ENCODE measurements at places on chromosomes 7 and 10.

- DNase-seq: no peak
These were observed 232.4 kb downstream of the ELMO1 start for GRCh38 chr7:37216156-37216852.

DNA sequence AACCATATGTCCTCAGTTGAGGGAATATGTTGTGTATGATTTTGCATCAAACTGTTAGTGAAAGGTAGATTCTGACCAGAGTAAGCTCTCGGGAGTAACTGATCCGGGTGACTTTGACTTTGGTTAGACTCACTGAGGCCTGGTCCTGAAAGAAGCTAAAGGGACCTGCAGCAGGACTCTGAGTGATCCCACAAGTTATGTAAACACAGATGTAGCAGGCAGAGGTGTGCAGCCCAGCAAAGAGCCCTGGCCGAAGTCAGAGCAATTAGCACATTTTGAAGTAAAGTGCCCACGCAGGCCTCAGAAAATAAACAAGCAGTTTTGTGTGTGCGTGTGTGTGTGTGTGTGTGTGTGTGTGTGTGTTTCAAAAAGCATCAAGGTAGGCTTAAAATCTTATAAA is 245.6 kb upstream of the FERD3L start:
- no peak for DNase-seq

- DNase-seq: no peak
These were observed 470.7 kb downstream of the DNAJB6 start for GRCh38 chr7:157807510-157807909.

- no peak for DNase-seq
These were observed 8.2 kb upstream of the CLEC2L start for GRCh38 chr7:139515266-139515665.

- DNase-seq: no peak
These were observed 155.7 kb downstream of the JAZF1 start for GRCh38 chr7:28024786-28025334.

- DNase-seq: no peak
These were observed 13.2 kb upstream of the GDF10 start for GRCh38 chr10:47286591-47287315.

GRCh38 chr10:17662193-17663138 is 18.5 kb downstream of the STAM start:
- DNase-seq: no peak

DNA sequence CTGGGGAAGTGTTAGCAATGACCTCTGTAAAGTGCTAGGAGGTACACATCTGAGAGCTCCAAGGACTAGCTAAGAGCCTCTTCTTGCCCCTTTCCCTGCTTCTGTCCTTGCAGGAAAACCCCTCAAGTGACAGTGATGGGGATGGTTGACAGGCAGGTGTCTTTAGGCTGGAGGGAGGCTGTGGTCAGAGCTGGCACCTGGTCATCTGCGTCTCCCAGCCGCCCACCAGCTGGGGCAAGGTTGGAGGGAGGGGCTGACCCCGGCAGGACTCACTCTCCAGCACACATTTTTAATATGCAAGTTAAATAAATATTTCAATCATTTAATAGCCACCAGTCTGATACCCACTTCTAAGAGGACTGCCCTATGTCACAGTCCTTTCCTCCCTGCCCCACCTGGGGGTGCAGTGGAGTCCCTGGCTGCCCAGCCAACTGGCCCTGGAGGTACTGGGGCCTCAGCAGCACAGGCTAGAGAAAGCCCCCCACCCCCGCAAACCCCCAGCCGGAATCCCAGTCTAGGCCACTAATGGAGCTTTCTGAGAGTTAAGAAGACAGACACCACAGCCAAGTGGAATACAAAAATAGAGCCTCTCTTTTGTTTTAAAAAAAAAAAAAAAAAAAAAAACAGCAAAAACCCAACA is 6.3 kb downstream of the FGF8 start:
- DNase-seq: no peak

DNA sequence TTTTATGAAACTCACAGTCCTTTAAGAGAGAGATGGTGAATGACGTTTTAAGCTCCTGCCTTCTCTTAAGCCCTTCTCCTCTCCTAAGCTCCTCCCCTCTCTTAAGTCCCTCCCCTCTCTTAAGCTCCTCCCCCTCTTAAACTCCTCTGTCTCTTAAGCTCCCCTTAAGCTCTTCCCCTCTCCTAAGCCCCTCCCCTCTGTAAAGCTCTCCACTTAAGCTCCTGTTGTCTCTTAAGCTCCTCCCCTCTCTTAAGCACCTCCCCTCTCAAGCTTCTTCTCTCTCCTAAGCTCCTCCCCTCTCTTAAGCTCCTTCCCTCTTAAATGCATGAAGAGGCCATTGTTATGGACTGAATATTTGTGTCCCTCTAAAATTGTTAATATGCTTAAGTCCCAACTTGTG is 1180.6 kb upstream of the AUTS2 start:
- no peak for DNase-seq

- no peak for DNase-seq
These were observed 63.1 kb downstream of the ZNRF2 start for GRCh38 chr7:30347226-30348082.

DNA sequence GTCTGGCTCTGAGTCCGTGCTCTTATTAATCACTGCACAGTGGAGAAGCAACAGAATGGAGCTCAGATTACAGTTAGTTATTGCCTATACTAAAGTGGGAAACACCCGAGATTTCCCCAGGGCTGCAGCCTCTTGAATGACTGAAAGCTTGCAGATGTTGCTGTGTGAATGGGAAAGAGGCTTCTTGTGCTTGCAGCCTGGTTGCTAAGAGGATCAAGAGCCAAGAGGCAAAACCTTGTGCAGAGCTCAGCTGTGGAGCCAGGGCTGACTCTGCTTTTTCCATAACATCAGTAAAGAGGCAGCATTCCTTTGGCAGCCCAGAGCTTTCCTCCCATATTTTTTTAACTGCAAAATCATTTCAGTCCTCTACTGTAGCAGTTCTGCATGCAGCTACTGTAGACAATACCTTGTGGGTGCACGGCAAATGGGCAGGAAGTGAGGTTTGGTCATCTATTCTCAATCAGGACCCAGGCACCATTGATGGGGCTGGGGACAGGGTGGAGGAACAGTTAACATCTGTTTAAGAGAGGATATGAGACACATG is 86.5 kb downstream of the RALA start:
- DNase-seq: no peak

DNA sequence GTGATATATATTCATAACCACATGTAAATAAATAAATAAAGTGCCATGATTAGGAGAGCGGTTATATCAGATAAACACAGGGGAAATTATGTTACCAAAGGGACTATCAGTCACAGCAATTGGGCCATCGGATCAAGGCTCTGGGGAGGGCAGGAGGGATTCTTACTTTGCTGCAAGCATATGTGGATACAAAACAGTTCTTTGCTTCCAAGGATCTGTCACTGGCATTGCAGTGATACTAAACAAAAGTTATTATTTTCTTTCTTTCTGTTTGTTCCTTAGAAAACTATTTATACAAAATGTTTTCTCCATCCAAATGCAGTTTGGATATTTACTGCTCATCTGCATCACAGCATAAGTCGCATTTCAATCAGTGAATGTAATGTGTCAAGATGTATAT is 188.4 kb upstream of the MGMT start:
- no peak for DNase-seq

GRCh38 chr10:36624551-36625100 is 500.8 kb upstream of the ANKRD30A start:
- no peak for DNase-seq

DNA sequence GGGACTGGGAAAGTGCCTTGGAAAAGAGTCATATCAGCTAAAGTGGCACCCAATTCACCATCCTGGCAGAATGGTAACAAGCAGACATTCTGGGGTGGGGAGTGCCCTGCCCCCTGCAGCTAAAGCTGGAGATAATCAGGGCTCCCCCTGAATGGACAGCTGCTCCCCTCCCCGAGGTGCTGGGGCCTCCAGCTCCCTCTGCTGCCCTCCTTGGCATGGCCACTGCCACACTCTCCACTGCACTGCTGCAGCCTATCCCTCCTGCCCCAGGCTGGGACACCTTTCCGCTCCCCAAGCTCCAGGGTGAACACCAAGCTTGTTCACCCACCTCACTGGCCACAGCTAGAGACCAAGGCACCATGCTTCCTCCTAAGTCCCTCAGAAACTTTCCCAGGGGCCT is 9.8 kb upstream of the PARD3 start:
- DNase-seq: no peak

- DNase-seq: no peak
These were observed 15.6 kb downstream of the PWWP2B start for GRCh38 chr10:132412316-132413192.

DNA sequence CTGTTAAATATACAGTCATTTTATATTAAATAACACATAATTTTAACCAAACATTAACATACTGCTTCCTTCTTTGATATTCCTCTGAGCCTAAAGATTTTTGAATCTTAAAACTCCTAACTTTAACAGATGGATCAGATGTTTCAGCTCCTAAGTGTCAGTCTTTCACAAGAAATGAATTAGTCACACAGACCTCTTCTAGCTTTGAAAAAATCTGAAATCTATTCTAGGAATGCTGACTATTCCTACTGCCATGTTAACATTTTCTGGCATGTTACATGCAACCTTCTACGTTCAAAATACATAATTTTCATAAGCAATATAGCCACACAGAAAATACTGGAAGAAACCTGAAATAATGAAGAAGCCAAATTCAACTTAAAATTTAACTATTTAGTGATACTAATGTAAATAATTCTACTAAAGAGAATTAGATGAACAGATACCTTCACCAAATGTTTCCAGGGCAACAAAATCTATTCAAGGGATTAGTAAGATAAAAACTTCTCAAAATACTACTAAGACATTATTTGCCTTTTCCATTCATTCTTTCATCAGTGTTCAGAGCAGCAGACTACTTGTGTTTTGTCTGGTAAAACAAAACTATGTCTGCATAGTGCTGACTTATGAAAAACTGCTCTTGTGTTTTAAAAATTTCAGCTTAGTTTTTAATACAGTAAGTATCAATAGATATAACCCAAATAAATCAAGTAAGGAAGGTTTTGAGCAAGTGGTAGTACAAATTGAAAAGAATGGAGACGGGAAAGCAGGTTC is 9.2 kb downstream of the JMJD1C start:
- no peak for DNase-seq

- DNase-seq: no peak
These were observed 629.6 kb upstream of the DPP6 start for GRCh38 chr7:153422291-153423209.

- DNase-seq: no peak
These were observed 290.2 kb downstream of the KLF6 start for GRCh38 chr10:3494838-3495230.

DNA sequence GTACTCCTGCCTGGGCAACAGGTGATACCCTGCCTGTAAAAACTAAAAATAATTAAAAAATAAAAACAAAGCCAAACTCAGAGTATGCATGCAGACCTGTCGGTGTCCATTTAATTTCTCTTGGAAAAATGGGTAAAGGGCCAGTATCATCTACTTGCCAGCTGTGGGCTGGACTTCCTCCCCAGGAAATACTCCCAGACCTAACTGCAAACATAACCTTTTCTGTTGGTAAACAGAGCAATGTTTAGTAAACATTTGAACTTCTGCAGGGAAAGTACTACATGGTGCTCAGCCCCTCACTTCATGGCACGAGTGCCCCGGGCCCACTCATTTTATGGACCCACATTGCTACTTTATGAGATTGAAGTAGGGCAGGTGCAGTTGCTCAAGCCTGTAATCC is 10.2 kb upstream of the TMEM248 start:
- DNase-seq: no peak

DNA sequence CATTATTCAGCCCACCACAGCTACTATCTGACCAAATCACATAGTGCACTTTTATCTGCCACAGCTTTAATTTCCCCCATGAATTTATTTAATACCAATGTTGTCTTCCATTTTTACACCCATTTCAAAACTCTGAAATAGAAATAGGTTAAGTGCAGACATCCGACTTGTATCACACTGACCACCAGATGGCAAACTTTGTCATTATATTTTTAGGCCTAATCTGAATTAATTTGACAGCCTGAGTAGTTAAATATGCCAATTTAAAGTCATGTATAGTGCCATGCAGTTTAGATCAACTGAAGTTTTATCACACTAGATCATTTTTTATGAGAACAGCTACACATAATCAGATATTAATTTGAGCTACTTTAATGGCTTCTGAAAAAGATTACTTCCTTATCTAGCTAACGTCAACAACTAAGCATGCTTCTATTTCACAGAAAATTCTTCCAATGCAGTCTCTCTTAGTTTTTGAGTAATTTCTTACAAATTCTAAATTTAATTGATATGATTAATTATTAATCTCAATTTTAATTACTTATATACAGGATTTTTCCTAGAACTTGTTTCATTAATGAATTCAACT is 566.4 kb downstream of the GFRA1 start:
- no peak for DNase-seq

- DNase-seq: no peak
These were observed 4.3 kb upstream of the GDI2 start for GRCh38 chr10:5817322-5818047.

DNA sequence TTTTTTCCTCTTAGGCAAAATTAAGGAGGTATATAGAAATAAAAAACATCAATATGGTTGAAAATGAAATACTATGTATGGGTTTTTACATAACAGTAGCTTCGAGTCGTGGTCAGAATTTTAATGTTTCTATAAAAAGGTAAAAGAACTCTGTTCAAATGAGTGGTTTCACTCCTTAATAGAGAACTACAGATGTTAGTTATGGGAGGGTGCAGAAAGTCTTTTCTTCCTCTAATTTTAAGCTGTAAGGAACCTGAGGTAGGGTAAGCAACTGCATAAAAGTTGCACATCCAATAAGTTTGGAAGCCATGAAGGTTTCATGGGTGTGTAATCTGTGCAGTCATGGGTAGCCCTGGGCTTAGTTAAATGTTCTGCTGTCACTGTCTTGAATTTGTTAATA is 141.3 kb downstream of the SUGCT start:
- no peak for DNase-seq

GRCh38 chr7:107264723-107265122 is 95.9 kb downstream of the HBP1 start:
- DNase-seq: no peak

- DNase-seq: no peak
These were observed 245.7 kb downstream of the CCSER2 start for GRCh38 chr10:84574102-84574501.

DNA sequence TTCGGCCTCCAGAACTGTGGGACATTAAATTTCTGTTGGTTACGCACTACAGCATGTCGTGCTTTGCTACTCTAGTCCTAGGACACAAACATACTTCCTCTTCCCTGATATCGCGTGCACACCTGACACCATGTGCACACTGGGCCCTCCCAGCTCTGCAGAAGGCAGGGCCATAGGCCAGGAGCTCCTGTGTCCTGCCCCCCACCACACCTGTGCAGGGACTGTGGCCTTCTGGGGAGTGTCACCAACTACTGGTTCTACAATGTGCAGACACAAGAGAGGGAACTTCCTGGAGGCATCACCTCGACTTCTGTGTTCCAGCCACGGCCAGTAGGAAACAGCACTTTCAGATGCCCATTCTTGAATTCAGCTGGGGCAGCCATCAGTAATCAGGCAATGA is 646.4 kb upstream of the MGMT start:
- DNase-seq: no peak

DNA sequence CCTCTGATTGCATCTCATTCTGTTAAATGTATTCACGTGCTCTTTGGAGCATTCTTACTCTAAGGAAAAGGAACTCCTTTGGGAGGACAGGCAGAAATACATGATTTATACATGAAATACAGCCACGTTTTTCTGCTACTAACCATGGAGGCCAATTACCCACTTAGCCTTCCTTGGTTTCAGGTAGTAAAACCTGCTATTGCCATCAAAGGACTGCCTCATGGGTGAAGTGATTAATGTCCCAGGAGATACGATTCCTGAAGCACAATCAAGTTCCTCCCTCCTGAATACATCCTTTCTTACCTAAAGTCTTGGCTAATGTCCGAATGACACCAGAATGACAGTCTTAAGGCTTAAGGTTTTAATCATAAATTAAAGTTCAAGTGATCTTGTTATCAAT is 58.5 kb upstream of the PIK3CG start:
- DNase-seq: no peak

- no peak for DNase-seq
These were observed 325.5 kb upstream of the C7orf33 start for GRCh38 chr7:148264933-148265557.
